ENCODE measurements at places on chromosomes 4 and X. TPM values are rescaled to one million over a fixed set of nuclear protein-coding genes. Genes with fewer than 3 reads are reported as not detected.

The POLR2B gene
- 81.4 TPM for total RNA-seq

The FGFBP2 gene
- total RNA-seq: 1.8 TPM

DNA sequence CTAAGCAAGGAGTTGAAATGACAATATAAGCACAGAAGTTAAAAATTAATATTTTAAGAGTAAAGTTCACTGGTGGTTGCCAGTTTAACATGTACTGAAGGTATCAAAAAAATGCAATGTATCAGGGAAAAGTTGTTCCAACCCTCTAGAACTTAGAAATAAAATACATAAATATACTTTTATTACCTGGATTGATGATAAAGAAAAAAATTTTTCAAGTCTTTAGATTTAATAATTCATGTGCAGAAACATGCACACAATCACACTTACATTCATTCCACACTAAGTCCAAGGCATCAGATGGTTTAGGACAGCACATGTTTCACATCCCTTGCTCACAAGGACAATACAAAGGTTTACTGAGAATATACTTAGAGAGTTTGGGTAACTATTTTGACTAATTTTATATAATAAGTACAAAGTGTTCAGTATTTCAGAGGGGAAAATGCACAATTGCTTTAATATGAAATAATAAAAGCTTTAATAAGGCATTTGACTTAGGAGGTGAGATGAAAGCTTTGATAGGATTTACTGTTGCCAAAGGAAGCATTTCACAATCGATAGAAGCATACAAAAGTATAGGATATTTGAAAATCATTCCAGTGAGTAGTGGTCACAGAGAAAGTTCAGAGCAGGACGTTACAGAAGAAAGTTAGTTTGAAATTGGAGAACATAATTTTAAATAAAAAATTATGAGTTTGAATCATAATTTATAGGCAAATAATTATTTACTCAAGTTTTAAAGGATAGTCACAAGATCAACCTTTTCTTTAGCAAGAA is 392 bp upstream of the UGT2A3 start:
- H3K27ac ChIP-seq: no peak overlapping the region
- no peaks in the 10 kb centered on the region for H3K27me3 ChIP-seq
- H3K4me1 ChIP-seq: no peaks in the 10 kb centered on the region
- no peaks in the 10 kb centered on the region for H3K36me3 ChIP-seq
- DNase-seq: no peak

The GAGE13 gene
- not detected for total RNA-seq

GRCh38 chr4:133493776-133494175 is 344.7 kb downstream of the PCDH10 start:
- H3K4me1 ChIP-seq: no peaks in the 10 kb centered on the region
- DNase-seq: no peak
- H3K4me3 ChIP-seq: no peak overlapping the region
- no peaks in the 10 kb centered on the region for H3K36me3 ChIP-seq

DNA sequence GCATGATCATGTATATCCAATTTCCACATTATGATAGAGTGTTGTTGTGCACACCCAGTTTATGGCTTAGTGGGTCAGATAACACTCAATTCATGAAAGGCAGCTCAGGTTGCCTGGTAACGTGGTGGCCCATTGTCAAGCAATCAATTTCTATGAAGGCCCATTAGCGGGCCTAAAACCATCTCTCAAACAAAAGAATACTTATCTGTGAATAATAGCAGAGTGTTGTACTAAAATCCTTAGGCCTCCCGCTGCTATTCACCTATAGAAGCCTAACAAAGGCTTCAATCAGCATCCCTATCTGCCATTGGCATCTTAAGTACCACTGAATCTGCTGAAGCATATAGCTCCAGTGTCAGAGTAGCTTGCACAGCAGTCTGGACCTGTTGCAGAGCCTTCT is 849.6 kb upstream of the POU3F4 start:
- DNase-seq: no peak
- no peak overlapping the region for H3K4me3 ChIP-seq
- no peaks in the 10 kb centered on the region for H3K4me1 ChIP-seq
- H3K27me3 ChIP-seq: no peaks in the 10 kb centered on the region

Measured in heart right ventricle (tissue), 16 donors.